T-helper 9 cell (primary cell): ENCODE measurements at places on chromosomes 2 and 18.

DNA sequence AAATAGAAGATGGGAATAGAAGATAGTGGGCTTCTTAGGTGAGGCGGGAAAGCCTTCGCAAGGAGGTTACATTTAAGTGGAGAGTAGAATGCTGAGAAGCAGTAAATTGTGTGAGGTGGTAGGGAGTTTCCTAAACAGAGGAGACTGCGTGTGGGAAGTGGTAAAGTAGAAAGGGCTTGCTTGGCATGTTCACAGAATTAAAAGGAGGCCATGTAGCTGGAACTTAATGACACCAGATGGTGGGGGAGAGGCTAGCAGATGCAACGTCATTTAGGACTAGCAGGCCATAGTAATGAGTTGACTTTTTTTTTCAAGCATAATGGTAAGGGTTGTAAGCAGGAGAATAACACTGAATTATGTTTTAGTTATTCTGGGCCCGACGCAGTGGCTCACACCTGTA lies 13.0 kb upstream of the RTN4 start:
- DNase-seq: no peak

GRCh38 chr2:84493514-84493913 lies 22.8 kb upstream of the DNAH6 start:
- DNase-seq: no peak

- no peak for DNase-seq
Measured at GRCh38 chr2:65130664-65131175, 814 bp upstream of the RAB1A start.

GRCh38 chr18:3044931-3045698 lies 32.2 kb upstream of the LPIN2 start:
- DNase-seq: no peak

DNA sequence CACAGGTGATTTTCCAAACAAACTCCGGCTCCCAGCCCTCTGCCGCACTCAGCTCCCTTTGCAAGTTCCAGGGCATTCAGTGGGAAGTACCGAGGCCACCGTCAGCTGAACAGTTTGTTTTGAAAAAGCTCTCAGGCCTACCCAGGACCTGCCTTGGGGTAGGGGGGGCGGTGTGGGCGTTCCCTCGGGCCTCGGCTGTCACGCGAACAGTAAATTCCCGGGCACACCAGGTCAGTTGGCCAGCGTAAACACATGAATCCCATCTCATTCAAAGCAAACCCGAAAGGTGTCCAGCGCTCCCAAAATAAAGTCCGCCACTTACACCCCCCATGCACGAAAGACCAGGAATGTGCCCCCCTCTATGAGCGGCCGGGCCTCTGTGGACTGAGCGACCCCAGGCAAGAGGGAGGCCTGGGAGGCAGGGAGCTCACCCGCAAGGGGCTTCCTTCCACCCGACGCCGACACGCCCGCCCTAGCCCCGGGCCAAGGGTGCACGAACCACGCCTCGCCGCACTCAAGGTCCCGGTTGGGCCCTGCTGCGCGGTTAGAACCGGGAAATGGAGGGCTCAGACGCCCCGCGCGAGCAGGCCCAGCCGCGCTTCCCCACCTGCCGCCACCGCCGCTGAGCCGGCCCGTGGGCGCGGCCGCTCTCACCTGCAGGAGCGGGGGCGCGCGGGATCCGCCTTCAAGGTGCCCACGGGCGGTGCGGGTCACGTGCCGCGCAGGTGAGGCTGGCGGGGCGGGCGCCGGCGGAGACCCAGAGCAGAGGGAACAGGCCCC lies at the start of gene WDSUB1:
Gene WDSUB1, minus strand, starts transcription at position 775 of the 780 bp plus-strand sequence. CDS start 3,634 bp downstream, outside the sequence.
- DNase-seq: no peak

DNA sequence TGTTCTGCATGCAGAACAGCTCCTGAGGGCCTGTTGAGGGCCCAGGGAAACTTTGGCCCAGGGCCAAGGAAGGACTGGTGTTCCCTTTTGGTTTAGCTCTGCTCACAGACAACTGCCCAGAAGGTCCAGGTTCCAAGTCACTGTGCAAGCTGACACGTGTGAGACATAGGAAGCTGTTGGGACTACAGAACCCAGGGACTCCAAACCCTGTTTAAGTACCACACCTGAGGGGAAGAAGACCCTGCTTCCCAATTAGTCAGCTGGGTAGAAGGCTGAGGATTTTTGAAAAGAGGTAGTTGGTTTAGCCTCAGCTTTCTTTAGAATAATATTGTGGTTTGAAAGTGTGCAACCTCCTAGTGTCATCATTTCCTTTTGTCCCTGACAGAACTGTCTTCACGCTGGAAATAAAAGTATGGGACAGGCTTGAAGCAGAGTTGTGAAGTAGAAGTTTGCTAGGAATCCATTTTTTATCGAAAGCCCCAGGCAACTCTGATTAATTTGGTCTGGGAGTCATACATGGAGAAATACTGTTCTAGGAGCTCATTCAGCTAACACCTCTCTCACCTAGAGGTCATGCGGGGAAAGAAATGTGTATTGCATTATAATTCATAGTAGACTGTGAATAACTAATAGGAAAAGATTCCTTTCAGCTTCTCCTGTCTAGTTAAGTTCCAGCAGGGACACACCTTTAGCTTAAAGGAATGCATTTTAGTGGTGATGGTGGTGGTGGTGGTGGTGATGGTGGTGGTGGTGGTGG lies 19.9 kb upstream of the IL1RL1 start:
- no peak for DNase-seq

- no peak for DNase-seq
Measured at GRCh38 chr2:198441246-198441645, 636.9 kb downstream of the PLCL1 start.

DNA sequence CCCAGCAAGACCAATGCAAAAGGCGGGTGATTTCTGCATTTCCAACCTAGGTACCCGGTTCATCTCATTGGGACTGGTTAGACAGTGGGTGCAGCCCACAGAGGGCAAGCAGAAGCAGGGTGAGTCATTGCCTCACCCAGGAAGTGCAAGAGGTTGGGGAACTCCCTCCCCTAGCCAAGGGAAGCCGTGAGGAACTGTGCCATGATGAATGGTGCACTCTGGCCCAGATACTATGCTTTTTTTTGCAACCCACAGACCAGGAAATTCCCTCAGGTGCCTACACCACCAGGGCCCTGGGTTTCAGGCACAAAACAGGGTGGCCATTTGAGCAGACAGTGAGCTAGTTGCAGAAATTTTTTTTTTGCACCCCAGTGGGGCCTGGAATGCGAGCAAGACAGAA lies 662.6 kb upstream of the ACVR2A start:
- DNase-seq: peak; percentile 45

DNA sequence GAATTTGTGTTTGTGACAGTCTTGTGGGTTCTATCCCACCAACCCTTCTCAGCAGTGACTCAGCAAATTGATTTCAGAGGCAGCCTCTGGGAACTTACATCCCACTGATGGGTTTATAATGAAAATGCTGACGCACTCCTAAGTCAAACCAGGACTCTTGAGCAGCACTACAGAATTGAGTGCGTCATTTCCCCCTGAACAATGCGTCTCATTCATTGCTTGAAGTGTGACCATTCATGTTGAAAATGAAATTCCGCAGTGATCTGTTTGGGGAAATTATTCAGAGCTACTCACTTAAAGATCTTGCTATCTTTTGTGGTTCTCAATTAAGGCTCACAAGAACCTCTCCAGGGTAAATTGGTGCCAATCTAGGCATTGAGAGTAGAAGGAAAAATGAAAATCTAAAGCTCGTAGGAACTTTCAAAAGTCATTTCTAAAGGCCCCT lies 417.7 kb upstream of the SLC14A2 start:
- no peak for DNase-seq

DNA sequence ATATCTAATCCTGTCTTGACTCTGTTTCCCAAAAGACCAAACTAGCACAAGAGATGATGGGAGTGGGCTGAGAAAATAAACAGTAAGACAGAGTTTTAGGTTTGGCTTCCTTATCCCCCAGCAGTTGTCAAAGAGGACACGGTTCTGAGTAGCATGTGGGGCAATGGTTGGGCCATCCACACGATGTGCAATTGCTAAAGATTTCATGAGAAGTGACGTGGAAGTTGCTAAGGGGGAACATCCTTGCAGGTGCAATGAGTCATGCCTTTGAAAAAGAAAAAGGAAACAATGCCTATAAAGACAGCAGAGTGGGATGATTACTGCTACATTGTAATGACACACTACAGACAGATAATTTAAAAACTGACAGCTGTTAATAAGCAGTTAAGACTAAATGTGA lies 1395.8 kb downstream of the LRP1B start:
- DNase-seq: no peak
